Kidney (tissue), 22 donors: ENCODE measurements at places on chromosomes 7 and 10.

DNA sequence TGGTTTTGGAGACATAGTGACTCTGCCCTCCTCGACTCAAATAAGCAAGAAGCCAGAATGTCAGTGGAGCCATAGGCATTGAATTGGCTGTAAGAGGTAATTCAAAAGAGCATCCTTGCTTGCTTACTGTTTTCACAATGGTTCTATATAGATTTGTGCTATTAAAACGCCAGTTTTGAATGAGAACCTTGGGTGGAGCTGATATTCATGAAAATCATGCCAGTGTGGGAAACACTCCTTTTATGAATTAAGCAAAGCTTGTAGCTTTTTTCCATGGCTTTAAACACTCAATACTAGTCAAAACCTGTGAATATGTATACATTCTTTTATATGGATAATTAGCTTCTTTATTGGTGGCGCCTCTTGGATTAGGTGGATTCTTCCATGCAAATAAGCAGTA, 252.5 kb downstream of the SLC25A13 start:
- no peak for DNase-seq

DNA sequence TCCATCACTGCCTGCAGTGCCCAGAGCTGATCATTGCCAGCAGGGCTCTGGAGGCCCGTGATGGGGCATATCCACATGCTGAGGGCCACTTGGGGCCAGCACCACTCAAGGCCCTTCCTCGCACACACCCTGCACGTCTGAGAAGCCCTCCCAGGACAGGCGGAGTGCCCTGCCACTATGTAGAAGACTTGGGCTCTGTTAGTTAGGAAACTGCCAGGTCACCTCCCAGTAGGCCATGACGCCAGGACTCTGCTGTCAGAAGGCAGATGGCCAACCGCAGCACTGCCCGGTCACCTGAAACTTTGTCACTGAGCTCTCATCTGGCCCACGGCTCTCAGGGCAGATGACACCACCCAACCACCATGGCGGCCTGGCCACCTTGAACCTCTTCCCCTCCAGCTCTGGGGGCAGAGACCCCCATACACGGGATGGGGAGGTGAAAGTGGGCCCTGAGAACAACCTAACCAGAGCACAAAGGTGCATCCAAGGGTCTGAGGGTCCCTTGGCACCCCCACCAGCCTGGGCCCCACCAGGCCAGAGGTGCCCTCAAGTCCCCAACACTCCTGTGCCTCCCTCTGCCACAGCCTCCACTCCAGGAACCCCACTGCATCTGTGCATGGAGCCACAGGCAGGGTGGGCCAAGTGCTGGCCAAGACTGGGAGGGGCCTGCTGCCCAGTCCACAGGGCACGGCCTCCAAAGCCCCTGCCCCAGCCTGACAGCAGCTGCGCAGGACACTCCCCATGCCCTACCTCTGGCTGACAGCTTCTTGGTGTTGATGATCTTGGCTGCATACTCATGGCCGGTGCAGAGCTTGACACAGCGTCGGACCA, 41.8 kb downstream of the CAMK2B start:
- no peak for DNase-seq

GRCh38 chr10:110558041-110558440, 9.5 kb upstream of the SMC3 start:
- no peak for DNase-seq

- DNase-seq, result peak; percentile 86
These were observed 435 bp upstream of the PWWP2B start for GRCh38 chr10:132396494-132397035.

- no peak for DNase-seq
These were observed 3.8 kb downstream of the FAM133B start for GRCh38 chr7:92586403-92586802.

GRCh38 chr7:29112721-29113120, 33.6 kb downstream of the CPVL start:
- no peak for DNase-seq

DNA sequence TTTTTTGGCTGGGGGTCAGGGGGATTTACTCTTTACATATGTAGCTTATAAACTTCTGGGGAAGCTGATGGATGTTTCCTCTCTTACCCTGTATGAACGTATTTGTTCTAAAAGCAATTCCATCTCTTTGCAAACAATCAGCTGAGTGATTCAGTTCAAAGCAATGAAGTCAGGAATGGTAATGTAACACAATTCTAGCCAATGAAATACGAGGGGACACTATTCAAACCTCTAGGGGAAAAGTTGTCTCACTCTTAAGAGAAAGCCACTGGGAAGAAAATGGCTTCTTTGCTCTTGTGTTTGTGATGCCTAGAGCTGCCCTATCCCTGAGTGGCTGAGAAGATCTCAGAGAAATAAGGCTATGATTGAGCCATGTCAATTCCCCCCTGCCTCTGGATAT, 134.8 kb upstream of the SEMA3C start:
- DNase-seq, result no peak
